Activated naive CD4-positive, alpha-beta T cell treated with Interleukin-2 at 50 U/mL for 16 hours (primary cell): ENCODE measurements at places on chromosomes 3 and 15.

DNA sequence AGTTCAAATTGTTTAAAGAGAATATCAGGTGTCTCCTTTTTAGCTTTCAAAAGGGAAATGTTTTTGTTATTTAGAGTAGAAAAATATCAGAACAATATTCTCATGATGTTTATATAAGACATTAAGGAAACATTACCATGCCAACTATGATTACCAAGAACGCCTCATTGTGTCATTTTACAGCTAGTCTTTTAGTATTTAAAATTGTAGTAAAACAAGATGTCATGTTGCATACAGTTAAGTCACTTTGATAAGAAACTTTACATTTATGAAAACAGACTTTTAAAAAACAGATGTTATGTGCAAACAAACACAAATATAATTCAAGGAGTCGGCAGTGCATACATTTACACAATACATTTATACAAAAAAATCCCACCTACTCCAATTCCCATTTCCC lies 4.4 kb downstream of the PLSCR4 start:
- DNase-seq = no peak

GRCh38 chr3:49296781-49297411 lies 19.9 kb upstream of the C3orf62 start:
- DNase-seq = no peak

GRCh38 chr3:106719583-106719982 lies 657.7 kb upstream of the CCDC54 start:
- no peak for DNase-seq

GRCh38 chr3:164393171-164393570 lies 685.1 kb downstream of the SI start:
- DNase-seq = no peak

DNA sequence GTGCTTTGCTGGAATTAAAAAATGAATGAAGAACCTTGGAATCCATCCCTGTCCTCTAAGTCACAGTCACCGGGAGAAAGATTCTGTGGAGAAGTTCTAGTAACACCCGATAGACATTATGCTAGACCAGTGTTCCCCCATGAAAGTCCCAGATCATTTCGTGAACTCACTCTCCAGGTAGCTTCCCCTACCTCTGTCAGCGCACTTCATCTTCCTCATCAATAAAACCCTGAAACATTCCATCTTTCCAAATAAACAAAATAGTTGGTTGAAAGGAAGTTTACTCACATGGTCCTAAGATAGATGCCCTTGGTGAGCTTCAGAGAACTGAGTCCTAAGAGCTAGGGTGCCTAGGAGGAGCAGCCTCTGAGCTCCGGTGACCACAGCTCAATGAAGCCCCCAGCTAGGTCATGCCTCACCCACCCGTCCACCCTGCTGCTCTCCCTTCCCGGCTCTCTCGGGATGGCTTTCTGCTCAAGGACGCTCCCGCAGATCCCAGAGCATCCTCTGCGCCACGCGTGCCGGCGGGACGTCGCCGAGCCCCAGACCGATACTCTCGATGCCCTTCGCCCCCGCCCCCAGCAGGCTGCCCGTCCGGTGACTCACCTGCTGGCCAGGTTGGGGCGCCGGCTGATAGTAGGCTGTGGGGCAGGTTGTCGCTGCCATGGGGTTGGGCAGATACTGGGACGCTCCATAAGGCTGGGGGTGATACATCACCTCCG lies 776 bp downstream of the VGLL3 start:
- DNase-seq = no peak

- DNase-seq = no peak
Observed at GRCh38 chr15:52709187-52709981, 30.2 kb upstream of the ATOSA start.

- no peak for DNase-seq
Observed at GRCh38 chr3:169678122-169678521, 14.6 kb upstream of the MECOM start.

DNA sequence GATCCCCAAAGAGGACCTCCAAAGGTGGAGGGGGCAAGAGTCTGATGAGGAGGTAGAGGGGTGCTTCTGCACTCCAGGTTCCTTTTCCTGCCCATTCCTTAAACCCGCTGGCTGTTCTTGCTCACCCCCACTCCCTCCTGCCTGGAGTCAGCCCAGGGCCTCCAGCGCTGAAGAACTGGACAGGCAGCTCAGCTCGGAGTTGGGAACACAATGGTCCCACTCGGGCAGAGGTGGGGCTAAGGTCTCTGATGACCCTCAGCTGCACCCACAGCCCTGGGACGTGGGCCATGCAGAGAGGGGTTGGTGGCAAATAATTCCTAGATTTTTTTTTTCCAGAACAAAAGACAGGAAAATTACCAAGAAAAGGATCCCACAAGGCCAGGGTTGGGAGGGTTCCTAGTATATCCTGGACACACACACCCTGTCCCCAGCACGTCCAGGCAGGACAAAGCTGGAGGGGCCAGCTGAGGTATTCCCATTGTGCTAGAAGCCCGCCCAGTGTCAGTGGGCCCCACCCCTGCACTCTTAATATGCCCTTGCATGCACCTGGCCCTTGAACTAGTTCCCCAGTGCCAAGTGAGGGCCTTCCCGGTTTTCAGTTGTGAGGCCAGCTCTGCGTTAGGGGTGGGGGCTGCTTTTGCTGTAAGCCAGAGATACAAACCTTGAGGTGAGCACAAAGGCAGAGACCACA lies 22.1 kb upstream of the IP6K2 start:
- DNase-seq = no peak

DNA sequence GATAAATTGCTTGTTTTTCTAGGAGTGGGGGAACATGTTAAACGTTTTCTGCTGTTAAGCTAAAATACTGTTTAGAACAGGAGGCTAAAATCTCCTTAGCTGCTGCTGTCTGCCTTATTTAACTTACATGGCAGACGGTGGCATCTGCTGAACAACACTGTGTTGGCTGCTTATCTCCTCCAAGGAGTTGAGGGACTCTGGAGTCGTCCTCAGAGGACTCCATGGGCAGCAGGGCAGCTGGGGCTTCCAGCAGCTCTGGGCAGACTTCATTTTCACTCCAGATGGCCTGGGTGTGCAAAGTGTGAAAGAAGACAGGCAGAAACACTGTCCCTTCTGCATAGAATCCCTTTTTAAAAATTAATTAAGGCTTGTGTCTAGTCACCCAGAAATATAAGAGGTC lies 52.9 kb upstream of the NUDT16 start:
- no peak for DNase-seq

DNA sequence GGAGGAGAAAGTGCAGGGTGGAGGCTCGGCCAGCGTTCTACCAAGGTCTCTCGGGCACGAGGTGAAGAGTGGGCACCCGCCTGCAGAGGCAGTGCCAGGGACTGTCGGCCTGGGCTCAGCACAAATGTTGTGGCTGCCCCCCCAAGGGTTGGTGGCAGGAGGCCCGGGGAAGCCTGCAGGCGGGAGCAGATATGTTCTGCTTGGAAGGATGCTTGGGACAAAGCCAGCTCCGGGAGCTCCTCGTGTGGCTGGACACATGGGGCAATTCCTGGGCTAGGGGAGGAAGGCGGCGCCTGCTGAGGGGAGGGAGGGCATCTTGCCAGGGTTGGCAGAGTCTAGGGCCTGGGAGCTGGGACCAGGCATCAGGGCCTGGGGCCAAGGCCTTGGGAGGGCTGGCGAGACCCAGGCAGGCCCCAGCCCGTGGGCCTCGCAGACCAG lies 30.4 kb upstream of the FBLN2 start:
- DNase-seq = no peak

GRCh38 chr3:46464326-46465195 lies at the start of gene LTF:
TSS of gene LTF (minus strand) at chr3:46464905. CDS start at chr3:46464867, 38 bp downstream.
- no peak for DNase-seq

- no peak for DNase-seq
Observed at GRCh38 chr3:51393564-51393963, 2.5 kb downstream of the RBM15B start.

- no peak for DNase-seq
Observed at GRCh38 chr3:38315488-38316230, 30.9 kb upstream of the XYLB start.

- DNase-seq = no peak
Observed at GRCh38 chr3:155317211-155317610, 23.7 kb upstream of the STRIT1 start.

GRCh38 chr15:63086271-63086670 lies 35.4 kb upstream of the LACTB start:
- no peak for DNase-seq

DNA sequence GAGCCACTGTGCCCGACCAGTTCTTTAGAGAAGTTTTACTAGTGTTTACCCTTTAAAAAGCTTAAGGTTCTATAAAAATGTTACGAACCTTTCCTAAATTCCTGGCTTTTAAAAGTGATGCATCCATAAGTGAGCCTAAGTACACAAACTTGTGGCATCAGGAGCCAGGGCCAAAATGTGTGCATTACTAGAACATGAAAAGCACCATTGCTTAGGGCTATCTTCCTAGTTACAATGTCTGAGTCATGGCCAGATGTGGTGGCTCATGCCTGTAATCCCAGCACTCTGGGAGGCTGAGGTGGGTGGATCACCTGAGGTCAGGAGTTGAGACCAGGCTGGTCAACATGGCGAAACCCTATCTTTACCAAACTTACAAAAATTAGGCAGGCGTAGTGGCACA lies 39.9 kb downstream of the LEO1 start:
- no peak for DNase-seq

GRCh38 chr3:133127381-133127780 lies 89.2 kb downstream of the TMEM108 start:
- no peak for DNase-seq

- DNase-seq = no peak
Observed at GRCh38 chr15:77162872-77163633, 92.1 kb upstream of the TSPAN3 start.

DNA sequence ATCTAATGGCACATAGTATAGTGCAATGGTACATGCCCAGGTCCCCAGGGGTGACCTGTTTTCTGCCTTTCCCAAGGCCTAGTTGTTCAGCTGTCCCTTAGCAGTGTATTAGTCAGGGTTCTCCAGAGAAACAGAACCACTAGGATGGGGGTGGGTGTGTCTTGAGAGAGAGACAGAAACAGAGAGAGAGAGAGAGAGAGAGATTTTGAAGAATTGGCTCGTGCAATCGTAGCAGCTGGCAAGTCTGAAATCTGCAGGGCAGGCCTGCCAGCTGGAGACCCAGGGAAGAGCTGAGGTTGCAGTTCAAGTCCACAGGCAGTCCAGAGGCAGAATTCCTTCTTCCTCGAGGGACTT lies 90.6 kb upstream of the RNF7 start:
- DNase-seq = no peak

DNA sequence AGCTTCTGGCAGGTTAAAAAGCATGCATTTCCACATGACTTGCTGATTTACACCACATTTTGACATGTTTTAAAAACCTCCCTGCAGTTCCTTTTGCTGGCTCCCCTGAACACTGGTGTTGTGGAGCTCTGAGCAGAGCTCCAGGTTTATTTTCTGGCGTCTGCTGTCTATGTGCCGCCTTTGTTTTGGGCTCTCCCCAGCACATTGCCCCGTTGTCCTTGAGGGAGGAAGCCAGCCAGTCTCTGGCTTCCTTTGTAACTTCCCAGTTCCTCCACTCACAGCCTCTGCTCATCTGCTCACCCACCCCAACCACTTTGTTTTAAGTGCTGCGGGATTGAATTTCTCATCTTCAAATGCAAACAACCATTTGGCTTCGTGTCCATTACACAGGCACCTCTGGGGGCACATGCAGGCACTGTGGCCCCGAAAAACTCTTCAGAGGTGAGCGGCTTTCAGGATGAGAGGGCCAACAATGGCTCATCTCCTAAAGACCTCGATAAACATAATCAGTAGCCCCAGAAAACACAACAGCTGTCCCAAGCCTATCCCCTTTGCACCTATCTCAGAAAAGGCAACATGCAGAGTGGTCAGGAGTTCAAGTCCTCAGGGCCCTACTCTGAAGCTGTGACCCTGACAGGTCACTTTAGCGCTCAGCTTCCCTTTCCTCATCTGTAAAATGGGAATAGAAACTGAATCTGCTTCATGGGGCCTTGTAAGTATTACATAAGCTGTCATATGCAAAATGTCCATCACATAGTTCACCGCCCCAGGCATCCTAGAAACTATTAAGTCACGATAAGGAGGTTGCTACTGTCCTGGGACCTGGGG lies 1.3 kb upstream of the MEF2A start:
- no peak for DNase-seq

DNA sequence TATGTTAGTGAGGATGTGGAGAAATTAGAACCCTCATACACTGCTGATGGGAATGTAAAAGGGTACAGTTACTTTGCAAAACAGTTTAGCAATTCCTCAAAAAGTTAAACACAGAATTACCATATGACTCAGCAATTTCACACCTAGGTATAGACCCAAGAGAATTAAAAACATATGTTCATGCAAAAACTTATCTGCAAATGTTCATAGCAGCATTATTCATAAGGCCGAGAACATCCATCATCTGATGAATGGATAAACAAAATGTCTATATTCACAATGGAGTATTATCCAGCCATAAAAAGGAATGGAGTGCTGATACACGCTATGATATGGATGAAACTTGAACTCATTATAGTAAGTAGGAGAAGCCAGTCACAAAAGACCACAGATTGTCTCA lies 10.3 kb downstream of the SEC13 start:
- DNase-seq = no peak

DNA sequence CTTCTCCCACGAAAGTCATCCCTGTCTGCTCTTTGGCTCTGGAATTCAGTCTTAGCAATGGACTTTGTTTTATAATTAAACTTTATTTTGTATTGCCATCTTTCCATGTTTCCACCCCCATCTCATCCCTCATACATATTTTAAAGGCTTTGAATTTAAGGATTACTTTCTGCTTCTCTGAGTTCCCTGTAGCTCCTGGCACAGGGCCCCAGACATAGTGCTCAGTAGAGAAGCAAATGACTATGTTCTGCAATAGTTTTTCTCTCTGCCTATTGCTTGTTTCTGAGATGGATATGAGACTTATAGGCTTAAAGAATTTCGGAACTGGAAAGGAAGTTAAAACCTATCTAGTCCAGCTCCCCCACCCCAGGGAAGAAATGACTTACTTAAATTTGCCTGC lies 197.0 kb downstream of the LPP start:
- no peak for DNase-seq

- DNase-seq = no peak
Observed at GRCh38 chr3:21779909-21780308, 28.9 kb upstream of the ZNF385D start.

GRCh38 chr3:166743481-166744134 lies 636.5 kb downstream of the ZBBX start:
- DNase-seq = no peak

DNA sequence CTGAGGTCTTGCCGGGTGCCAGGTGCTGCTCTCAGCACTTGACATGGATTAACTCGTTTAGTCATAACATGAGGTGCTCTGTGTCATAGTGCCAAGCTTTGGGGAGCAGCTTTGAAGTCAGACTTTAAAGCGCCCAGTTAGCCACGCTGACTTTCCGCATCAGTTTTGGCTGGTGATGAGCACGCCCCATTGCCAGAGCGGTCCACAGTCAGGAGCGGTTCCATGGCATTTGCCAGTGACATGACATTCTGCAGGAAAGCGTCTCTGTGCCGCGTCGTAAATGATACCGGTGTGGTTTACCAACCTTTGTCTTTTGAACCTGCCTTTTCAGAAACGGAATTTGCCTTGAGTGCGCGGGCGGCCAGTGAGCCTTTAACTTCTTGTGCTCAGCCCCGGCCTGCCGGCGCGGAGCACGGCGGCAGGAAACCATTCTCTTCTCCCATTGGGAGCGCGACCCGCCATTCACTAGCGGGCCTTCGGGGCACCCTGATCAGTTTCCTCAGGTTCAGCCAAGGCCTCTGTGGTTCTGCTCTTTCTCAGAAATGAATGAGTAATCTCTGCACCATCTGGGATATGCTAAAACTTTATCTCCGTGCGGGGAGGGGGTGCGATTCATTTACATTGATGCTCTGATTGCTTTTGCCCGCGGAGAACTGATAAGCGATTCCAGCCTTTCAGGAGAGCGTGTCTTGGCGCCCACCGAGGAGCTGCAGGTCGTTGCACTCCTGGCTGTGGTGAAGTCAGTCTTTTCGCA lies 1.7 kb upstream of the SLC2A2 start:
- DNase-seq = peak; percentile 48

GRCh38 chr3:110664148-110664547 lies 407.5 kb upstream of the NECTIN3 start:
- no peak for DNase-seq
